NCI-H146 (cell line): ENCODE measurements at places on chromosomes 1 and 21.
A peak's percentile ranks its signal among the peaks of the same experiment; 100 is the strongest.

DNA sequence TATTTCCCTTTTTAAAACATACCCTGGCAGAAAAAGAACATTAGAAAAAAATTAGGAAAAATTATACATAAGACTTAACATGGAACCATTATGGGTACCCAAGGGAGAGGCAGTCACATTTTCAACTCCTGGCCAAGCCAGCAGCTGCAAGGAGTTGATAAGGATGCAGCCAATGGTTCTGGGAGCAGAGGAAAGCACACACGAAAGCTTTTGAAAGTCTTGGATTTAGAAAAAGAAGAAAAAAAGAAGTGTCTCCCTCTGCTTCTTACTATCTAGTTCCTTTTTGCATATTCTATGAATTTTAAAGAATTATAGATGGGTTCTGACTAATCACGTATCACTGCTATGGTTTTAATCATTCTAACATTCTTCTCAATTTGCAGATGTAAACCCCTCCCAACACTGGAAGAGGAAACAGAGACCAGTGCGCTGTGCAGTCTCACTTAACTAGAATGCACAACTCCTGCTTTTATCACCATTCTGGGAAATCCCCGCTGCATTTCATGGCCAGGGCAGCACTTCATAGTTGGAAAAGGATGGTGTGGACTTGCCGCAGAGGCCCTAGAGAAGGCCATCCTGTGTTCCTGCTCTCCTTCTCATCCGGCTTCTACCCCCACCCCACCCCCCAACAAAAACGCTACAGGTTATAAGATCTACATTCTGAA is 2.7 kb upstream of the CD58 start:
- no peak for DNase-seq

- no peak for DNase-seq
Measured at GRCh38 chr1:9826616-9827015, 2.9 kb upstream of the CLSTN1 start.

- no peak for DNase-seq
Measured at GRCh38 chr1:33456502-33456886, 16.0 kb upstream of the ZSCAN20 start.

GRCh38 chr1:23069149-23069548 is 49.9 kb downstream of the KDM1A start:
- no peak for DNase-seq

GRCh38 chr1:229640455-229640854 is 14.4 kb downstream of the URB2 start:
- no peak for DNase-seq

- DNase-seq: no peak
Measured at GRCh38 chr1:198841477-198841876, 202.6 kb downstream of the PTPRC start.

DNA sequence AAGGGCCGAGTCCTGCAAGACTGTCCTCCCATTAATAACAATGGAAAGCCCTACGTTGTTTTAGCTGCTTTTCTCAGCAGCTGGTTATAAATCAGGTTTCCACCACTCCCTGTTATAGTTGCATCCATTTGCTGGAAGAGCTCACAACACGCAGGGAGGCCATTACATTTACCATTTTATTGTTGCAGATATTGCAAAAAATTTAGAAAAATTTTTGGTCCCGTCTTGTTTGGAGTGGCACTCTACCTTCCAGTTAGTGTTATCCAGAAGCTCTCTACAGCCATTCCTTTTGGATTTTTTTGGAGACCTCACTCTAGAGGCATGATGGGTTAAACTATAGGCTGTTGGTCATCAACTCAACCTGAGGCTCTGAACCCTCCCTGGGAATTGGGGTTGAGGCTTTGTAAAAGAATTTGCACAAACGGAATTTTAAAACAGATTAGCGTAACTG is 1532.1 kb upstream of the TPTE start:
- DNase-seq: no peak

DNA sequence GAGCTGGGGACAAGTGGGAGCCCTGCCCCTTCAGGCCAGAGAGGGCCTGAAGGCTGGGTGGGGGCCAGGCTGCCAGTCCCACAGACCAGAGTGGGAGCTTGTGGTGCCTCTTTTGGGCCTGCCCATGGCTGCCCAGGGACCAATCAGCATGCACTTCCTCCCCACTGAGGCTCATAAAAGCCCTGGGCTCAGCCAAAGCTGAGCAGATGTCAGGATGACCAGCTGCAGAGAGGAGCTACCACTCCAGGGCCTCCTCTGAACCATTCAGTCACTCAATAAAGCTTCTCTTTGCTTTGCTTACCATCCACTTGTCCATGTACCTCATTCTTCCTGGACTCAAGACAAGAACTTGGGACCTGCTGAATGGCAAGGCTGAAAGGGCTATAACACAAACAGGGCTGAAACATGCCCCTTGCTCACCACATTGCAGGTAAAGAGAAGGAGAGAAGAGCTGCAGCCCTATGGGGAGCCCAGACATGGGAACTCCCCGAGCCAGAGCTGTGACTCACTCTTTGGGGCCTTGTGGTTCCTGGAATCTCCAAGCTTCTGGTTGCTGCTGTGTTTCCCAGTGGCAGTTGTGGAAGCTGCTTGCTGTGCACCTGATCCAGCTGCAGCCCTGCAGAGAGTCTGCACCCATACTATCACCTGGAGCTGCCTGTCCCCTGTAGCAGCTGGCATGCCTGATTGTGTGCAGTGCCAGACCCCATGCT is 82.0 kb downstream of the OLFML3 start:
- no peak for DNase-seq

GRCh38 chr1:171762143-171762563 is 19.3 kb upstream of the METTL13 start:
- no peak for DNase-seq

DNA sequence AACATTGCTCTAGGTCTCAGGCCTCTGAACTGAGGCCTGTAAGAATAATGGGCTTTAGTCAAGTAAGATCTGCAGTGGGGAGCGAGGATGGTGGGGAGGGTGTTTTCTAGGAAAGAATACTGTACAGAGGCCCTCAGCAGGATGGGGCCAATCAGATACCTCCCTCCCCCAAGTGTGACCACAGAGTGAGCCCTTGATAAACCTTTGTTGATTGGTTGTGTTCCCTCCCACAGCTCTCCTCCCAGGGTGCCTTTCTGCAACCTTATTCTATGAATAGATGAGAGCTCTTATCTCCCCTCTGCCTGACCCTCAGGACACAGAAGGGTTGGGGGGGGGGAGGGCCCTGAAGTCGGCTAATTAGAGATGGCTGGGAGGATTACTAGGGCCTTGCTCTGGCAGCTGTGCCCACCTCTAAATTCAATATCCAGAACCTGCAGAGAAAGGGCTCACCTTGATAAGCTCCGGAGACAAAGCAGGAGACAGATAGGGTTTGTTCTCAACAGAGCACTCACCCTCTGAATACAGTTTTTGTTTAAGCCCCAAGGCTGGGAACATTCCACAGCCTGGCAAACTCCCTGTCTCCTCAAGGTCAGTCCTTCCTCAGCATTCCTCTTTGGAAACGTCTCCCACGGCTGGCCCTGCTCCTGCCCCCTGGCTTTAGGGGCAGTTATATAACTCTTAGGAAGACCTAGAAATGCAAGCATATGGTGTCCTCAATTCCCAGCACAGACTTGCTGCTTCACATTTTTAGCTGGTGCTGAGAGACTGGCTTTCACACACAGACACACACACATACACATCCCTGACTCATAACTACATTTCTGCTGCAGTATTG is 42.9 kb downstream of the ATP1A1 start:
- peak; percentile 23 for DNase-seq

DNA sequence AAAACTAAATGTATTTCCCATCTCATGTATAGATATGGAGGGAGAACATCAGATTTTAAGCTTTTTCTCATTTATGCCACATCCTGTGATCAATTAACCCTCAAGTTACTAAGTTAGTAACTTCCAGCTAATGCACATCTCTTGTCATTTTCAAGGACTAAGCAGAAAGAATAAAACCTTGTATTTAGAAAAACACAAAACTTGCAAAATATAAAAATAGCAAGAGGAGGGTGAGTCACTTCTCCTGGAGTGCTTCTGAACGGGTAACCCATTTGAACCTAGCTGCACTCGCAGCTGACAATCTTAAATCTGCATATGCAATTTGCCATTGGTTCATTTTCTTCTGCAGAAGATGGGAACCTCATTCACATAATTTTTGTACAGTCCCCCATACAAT is 500.5 kb downstream of the SETD4 start:
- no peak for DNase-seq
